Upper lobe of left lung (tissue), 6 donors: ENCODE measurements at places on chromosomes 2 and 18.

- DNase-seq, result no peak
Measured at GRCh38 chr2:145226901-145227300, 707.0 kb upstream of the ZEB2 start.

DNA sequence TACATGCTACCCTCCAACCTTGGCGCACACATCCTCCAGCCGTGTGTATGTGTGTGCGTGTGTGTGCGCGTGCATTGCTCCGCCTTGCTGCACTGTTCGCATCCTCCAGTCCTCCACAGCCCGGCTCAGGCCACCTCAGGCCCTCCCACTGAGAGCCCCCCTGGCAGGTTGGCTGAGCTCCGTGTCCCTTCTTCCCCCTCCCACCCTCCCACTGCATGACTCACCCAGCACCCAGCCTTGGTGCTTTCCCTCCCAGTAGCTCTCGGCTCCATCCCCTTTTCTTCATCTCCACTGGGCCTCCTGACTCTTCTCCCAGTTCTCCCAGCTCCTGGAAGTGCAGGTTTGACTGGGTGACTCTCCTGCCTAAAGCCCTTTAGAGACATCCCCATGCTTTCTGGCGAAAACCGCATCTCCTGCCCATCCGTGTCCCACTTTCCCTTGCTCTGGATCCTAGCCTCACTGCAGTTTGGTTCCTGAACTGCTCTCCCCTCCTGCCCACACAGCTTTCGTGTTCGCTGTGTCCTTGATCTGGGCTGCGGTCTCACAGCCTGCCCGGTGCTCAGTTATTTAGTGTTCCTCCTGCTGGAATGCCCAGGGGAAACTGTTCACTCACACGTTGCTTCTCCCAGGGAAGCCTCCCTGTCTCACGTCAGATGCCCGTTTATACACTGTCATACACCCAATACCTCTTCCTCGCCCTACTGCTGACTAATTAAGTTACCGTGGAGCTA, 4.9 kb downstream of the TMEM177 start:
- DNase-seq, result no peak

DNA sequence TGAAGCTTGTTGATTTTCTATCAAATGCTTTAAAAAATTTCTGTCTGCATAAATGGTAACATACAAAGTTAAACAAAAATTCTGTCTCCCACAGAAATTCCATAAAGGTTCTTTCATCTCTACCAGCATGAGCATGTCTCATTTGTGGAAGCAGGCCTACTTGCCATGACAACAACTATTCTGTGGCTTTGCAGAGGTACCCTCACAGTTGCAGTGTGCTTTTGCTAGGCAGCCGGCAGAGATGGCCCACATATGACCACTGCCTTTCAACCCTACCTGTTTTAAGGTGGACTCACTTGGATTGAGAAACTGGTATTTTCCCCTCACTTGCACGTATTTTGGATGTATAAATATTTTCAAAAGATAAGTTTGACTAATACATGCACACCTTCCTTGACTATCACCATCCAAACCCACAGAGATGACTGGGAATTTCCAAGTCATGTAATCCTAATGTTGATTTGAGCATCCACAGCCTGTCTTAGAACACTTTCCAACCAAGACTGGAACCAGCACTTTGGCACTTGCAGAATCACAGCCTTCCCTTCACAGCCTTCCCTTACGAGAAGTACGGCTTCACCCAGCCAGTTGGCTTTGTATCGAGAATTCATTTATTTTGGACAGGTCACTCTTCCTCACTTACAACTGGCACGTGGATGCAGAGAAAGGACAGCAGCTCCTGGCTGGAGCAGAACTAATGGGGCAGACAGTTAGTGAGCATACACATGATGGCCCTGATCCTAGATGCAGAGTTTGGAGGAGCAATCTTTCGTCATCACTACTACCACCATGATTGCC, 9.3 kb upstream of the FHL2 start:
- DNase-seq, result no peak

GRCh38 chr2:98245491-98245890, 100.8 kb upstream of the CNGA3 start:
- no peak for DNase-seq

GRCh38 chr2:72678024-72678423, 147.8 kb downstream of the EXOC6B start:
- DNase-seq, result no peak

- DNase-seq, result no peak
Measured at GRCh38 chr18:40485318-40485717, 1469.7 kb upstream of the PIK3C3 start.

GRCh38 chr2:22907330-22907729, 477.6 kb upstream of the KLHL29 start:
- DNase-seq, result peak; percentile 65

GRCh38 chr2:70141902-70142589, 48.8 kb downstream of the C2orf42 start:
- no peak for DNase-seq
